Neural progenitor cell (in vitro differentiated cells): ENCODE measurements at places on chromosomes 4 and X. TPM values are rescaled to one million over a fixed set of nuclear protein-coding genes. Genes with fewer than 3 reads are reported as not detected.

DNA sequence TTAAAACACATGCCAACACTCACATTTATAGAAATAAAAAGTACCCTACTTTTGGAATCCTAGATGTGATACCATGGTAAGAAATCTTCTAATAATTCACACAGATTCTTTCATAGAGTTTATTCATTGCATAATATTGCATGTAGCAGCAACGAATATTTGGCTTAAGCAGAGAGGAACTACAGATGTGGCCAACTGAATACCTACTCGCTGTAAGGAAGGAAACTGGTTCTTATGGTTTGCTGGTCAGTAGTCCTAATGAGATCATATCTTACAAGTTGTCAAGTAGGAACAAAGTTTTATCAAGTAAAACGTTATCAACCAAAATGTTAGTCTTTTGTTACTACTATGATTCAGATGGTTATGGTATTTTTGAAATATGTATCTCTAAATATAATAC is 996.1 kb downstream of the PDHA2 start:
- no peak for DNase-seq

DNA sequence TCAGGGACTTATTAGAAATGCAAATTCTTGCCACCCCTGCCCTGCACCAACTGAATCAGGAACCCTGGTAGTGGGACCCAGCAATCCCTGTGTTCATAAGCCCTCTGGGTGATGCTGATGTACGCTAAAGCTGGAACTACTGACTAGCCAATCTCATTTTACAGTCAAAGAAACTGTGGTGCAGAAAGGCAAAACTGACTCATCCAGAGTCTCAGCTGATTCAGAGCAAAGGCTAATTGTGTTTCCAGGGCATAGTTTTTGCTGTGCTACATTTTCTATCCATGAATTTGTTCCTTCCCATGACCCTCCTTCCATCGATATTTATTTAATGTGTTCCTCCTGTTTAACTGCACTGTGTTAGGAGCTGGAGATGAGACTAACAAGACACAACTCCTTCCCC is 207.5 kb downstream of the REPS2 start:
- no peak for DNase-seq

- DNase-seq: no peak
These were observed 181.9 kb downstream of the RAPGEF2 start for GRCh38 chr4:159284733-159285132.

AFM gene
- total RNA-seq: not detected in 2 replicates

DNA sequence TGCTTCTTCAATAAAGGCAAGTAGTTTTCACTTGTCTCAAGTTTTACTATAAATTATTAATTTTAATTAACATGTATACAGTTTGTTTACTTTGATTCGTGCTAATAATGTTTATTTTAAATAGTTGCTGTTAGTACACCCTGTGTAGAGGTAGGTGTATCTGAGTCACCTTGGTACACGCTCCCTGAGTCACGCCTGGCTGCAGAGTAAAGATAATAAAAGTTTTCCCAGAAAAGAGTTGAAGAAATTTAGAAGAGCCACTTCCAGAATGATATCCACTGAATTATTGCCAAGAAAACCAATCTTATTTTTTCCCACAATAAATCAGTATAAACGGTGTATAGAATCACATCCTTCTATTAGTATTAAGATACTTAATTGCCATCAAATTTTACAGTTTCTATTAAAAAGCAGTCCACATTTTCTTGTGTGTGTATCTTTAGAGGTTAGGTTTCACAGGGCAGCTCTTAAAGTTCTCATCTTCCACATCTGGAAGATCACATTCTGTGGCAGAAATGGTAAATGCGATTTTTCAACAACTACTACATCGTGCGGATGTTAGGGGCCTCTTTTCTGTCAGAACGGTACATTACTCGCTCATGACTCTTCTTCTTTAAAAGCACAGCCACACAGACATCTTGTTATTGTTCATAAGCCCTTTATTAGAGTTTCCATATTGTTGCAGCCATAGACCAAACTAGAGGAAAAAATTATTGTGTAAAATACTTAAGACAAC is 55.4 kb downstream of the HADH start:
- DNase-seq: no peak
